Inflammatory macrophage treated with lipopolysaccharide for 4 hours (primary cell): ENCODE measurements at places on chromosomes 6 and 20.

DNA sequence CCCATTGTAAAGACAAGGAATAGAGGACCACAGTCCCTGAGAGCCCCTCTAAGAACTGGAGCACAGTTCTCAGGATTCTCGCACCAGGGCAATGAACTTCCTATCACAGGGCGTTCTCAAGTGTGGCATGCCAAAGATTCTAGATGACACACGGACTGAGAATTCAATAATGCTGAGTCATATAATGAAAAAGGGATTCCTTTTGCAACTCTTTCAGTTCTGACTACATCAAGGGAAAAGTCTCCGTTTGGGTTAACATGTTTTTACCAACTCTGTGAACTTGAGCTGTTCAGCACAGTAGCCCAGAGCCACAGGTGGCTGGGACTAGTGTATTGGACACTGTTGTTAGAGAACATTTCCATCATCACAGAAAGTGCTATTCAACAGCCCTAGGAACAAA, 3.4 kb downstream of the MED20 start:
- peak; percentile 35 for DNase-seq

GRCh38 chr6:44869321-44869897, 458.7 kb upstream of the RUNX2 start:
- DNase-seq: no peak

- no peak for DNase-seq
These were observed 158.9 kb upstream of the FUT9 start for GRCh38 chr6:95856876-95857364.

DNA sequence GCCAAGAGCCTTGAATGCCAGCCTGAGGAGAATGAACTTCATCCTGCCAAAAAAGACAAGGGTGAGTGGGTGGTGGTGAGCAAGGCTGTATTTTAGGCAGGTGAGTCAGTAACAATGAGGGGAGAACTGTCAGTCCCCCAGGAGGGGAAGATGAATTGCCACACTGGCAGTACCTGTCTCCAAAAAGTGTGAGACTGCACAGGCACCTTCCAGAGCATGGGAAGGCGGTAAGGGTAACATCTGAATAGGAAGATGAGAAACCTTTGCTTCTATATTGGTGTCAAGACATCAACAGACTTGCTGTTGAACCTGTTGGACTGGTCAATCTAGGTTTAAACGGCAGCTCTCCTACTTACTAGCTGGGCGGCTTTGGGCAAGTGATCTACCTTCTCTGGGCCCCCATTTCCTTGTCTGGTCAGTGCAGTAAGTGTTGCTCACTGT, 30.9 kb downstream of the STK35 start:
- no peak for DNase-seq

DNA sequence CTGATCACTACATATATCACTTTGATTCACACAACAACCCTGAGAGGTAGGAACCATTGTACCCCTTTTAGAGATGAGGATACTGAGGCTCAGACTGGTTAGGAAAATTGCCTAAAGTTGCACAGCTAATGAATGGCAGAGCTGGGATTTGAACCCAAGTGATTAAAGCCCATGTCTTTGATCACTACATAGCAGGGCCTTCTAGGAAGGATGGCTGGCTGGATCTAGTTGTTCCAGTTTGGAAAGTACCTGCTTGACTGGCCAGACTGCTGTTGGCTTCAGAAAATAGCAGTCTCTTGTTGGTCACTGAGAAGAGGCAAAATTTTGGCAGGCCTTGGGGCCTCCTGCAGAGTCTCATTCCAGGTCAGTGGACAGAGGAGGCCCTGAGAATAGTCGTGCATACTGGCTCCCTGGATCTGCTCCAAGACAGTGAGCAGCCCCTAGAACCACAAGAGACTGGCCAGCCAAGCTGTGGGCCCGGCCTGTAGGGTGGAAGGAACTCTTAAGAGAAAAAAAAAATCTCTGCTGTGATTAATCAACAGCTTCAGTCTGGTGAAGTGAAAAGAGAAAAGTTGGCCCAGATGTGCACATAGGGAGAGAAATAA, 17.5 kb downstream of the PPARD start:
- DNase-seq: no peak

- DNase-seq: no peak
These were observed 103.6 kb upstream of the SGK1 start for GRCh38 chr6:134421501-134421900.

GRCh38 chr6:46174904-46175303, 4.1 kb upstream of the ENPP5 start:
- no peak for DNase-seq

GRCh38 chr6:6026513-6027205, 19.9 kb upstream of the NRN1 start:
- DNase-seq: no peak

DNA sequence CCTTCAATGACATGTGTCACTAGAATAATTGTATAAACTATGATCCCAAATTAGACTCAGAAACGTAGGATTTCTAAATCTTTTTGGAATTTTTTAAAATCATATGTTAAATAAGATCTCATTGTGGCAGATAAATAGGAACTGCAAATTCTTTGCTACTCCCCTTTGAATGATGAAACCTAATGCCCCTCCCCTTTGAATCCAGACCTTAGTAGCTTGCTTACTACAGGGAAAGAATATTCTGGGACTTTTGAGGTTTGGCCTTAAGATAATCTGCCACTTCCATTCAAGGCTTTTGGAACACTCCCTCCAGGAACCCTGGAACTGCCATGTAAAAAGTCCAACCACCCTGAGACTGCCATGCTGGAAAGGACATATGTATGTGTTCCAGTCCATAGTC, 7.1 kb downstream of the TDP2 start:
- peak; percentile 64 for DNase-seq

- no peak for DNase-seq
These were observed 444.4 kb upstream of the MARCKS start for GRCh38 chr6:113412589-113413357.

DNA sequence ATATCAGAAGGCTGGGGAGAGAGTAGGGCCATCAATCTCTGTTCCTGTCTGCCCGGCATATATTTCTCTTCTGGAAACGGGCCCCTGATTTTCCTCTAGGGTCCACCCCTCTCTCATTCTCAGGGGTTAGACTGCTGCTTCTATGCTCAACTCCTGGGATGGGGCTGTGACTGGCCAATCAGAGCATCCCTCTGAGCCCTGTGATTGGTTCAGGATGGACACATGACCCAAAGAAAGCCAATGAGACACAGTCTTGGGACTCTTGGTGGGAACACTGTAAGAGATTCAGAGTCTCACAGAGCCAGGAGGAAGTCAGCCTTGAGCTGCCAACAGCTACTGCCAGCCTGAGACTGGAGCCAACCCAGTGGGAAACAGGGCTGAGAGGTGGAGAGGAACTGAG, 31.0 kb upstream of the KCNB1 start:
- DNase-seq: no peak

GRCh38 chr6:46032110-46032998, 16.7 kb upstream of the CLIC5 start:
- peak; percentile 42 for DNase-seq

DNA sequence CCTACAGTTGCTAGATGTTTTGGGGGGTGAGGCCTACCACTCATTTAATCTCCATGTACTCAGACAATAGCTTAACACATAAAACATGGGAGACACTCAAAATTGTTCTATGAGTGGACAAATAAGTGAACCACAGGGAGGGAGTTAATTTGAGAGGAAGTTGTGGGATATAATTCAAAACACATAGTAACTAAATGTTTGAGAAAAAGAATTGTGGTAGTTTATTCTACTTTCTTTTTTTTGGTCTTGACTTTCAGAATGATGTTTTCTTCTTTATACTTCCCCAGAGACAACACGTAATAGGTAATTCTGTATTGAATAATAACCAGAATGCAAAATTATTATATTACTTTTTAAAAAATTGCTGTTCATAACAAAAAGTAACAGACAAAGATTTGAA, 453.8 kb downstream of the RFPL4B start:
- no peak for DNase-seq
